ENCODE measurements at places on chromosomes 7 and 10.

GRCh38 chr10:114694752-114695151 is 36.7 kb upstream of the ABLIM1 start:
- DNase-seq = no peak

DNA sequence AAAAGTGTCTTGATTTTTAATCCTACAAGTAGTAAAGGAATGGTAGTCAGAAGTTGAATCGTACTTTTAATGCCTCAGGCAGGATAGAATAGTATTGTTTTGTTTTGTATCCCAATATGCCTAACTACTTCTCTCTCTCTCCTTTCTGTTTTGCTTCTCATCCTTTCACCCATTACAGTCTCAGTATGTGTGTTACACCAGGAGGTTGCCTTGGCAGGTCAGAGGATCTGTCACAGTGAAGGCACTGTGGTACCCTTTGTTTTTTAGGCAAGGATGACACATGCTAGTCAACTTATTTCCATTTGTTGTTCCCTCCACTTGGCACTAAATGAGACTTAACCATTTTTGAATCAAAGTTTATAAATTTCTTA is 94.4 kb downstream of the MAPK8 start:
- no peak for DNase-seq

DNA sequence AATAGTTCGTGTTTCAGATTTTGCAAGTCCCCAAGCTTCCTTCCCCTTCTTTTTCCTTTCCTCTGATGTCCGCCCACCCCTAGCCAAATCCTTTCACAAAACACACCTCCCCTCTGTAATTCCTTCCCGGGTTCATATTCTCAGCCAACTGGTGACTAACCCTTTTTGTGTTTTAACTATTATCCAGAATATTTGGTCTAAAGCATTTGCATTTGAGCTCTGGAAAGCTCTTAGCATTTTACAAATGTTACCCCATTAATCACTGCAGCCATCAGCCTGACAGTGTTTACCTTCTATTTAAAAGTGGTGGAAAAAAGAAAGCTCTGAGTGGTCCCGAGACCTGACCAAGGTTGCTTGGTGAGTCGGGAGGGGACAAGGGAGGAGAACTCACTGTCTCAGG is 139.0 kb downstream of the CREB5 start:
- no peak for DNase-seq

DNA sequence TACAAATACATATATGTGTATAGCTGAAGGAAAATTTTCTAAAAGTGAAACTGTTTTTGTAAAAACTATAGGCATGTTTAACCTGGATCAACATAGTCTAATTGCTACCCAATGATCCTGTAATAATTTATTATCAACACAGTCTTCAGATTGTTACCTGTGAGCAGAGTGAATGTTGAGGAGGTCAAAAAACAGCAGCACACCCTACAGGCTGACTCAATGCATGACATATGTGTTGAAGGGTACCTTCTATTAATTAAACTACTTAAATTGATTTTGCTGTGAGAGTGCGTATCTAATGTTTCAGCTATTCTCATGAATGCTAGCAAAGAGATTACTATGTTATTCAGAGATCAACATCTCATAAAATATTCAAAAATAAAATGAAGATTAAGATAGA is 411.4 kb downstream of the TNS3 start:
- no peak for DNase-seq

DNA sequence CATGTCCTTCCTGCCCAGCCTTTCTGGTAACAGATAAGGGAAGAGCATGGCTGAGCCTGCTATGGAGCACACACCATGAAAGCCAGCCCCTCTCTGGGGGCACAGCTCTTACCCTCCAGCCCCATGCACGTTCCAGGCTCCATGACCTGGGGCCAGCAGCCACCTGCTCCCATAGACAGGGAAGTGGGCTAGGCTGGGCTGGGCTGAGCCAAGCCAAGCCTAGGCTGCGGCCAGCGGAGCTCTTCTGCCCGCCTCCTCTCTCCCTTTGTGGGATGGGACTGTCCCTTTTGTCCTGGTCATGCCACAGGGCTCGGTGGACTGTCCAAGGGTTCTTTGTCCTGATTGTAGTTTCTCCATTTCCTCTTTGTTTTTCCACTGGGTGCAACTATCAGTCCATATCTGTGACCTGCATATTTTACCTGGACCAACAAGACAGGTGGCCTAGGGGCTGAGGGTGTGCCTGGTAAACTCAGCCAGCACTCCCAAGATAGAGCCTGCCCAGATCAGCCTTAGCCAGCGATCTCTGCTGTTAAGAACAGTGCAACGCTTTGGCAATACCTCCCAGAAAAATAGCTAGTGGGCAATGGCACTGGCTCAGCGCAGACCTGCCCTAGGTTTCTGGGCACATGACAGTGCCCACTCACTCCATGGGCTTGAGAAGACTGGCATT is 97.2 kb upstream of the BTBD16 start:
- no peak for DNase-seq

GRCh38 chr10:31819391-31819820 is 109.2 kb downstream of the ARHGAP12 start:
- DNase-seq = no peak

DNA sequence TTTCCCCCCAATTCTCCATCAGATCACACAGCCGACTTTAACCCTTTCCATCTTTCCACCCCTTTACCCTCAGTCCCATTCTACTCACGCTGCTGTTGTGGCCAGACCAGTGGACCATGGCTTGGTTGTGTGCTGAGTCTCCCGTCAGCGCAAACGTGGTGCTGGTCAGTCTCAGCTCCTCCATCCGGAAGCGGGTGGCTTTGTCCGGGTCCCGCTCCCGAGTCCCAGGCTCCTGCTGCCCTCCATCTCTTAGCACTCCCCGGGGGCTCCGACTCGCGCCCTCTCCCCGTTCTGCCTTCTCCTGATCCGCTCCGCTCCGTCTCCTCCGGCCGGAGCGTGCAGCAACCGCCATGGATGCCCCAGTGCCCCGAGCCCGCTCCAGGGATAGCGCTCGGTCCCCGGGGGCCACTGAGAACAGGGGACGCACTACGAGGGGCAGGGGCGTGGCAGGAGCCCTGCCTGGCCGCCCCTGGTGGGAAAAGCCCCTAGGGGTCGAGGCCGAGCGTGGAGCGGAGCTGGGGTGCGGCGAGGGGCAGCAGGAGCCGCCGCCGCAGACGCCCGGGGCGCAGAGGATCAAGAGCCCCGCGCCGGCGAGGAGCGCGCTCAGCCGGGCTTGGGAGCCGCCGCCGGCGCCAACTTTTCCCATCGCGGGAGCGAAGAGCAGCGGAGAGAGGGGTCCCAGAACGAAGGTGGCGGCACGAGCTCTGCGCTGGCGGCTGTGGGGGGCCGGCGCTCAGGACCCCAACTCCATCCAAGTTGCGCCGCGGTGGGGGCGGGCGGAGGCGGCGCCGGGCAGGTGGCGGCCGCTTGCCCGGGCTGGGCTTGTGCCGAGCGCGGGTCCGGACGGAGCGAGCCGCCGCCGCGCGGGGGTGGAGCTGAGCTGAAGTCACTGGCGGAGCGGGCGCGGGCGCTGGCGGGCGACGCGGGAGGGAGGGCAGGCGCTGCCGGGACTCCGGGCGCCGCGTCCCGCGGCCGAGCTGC is at the start of gene SORCS1:
TSS of gene SORCS1 (minus strand) at position 826 of the 981 bp plus-strand sequence.
- DNase-seq = no peak

DNA sequence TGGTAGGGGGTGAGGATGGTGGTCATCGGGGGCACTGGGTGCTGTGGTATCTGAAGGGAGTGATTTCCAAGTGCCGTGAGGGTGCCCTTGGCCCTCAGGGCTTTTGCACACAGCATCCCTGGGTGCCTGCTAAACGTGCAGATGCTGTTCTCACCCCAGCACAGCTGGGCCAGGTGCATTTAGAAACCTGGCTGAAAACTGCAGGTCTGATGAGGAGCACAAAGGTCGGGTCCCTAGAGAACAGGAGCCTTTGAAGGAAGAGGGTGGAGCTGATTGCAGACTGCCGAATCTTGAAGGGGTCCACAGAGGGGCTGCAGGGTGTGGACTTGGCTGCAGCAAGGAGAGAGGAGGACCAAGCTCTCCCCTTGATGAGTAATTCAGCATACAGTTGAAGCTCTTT is 32.0 kb downstream of the ZMIZ1 start:
- no peak for DNase-seq

GRCh38 chr7:5217851-5218331 is 27.9 kb downstream of the WIPI2 start:
- no peak for DNase-seq

- no peak for DNase-seq
These were observed 64.1 kb downstream of the MICU1 start for GRCh38 chr10:72561745-72562166.

- DNase-seq = no peak
These were observed 27.6 kb upstream of the PRKG1 start for GRCh38 chr10:51046654-51047053.

DNA sequence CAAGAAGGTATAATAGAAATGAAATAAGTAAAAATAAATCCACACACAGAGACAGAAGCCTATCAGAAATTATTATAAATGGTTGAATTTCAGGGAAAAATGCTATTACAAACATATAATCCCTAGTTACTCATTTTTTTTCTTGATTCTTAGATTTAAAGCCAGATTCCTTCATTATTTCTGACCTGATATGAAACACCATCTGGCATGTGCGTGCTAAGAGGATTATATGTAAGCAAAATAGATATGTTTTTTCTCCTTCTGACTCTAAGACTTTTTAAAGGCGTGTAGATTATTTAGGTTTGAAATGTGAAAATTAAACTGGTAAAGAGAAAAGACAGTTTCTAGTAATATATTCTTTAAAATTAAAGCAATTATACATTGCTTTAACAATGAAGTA is 236.7 kb upstream of the ETV1 start:
- DNase-seq = no peak

- no peak for DNase-seq
These were observed 217.1 kb downstream of the GALNT17 start for GRCh38 chr7:71348821-71349681.

DNA sequence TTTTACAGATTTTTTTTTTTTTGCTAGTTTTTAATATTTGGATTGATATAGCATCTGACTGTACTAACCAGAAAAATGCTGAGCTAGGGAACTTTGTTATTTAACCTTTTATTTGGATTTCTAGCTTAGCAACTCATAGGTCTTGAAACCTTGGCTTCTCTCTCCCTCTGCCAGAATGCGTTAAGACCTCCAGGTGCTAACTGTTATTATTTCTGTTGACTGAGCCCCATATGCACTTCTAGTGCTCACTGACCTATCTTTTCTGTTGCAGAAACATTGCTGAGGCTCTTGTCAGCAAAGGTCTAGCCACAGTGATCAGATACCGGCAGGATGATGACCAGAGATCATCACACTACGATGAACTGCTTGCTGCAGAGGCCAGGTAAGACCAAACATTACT is 143.6 kb downstream of the LRRC4 start:
- no peak for DNase-seq

DNA sequence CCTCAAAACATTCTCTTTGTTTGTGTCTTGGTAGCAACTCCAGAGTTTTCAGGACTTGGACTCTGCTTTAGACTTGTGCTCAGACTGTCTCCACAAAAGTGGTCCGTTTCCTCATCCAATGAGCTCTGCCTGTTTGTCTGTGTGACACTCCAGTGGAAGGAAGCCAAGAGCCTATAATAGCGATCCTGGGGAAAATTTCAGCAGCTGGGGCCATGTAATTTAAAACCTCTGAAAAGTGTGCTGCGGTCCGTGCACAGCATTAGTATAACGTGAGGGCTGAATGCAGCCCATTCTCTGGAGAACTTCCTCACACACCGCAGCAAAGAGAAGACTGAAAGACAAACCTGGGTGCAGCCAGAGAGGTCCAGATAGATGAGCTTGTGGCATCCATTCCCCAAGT is at the start of gene LRRC17:
TSS of gene LRRC17 (plus strand) at position 259 of the 400 bp plus-strand sequence. CDS start 20,914 bp downstream, outside the sequence.
- peak; percentile 74 for DNase-seq

- no peak for DNase-seq
These were observed 95.1 kb upstream of the LRGUK start for GRCh38 chr7:134031835-134032617.

- DNase-seq = no peak
These were observed 87.4 kb upstream of the SMNDC1 start for GRCh38 chr10:110392121-110392520.

- no peak for DNase-seq
These were observed 3.4 kb downstream of the H2BK1 start for GRCh38 chr7:151206914-151207313.

GRCh38 chr7:158386866-158387545 is 200.6 kb downstream of the PTPRN2 start:
- DNase-seq = no peak

GRCh38 chr10:79356104-79356503 is 8.8 kb downstream of the PPIF start:
- no peak for DNase-seq
